Fibroblast of pulmonary artery (primary cell): ENCODE measurements at places on chromosomes 5 and 9.

- no peak for DNase-seq
Observed at GRCh38 chr9:38286357-38286756, 106.1 kb upstream of the ALDH1B1 start.

DNA sequence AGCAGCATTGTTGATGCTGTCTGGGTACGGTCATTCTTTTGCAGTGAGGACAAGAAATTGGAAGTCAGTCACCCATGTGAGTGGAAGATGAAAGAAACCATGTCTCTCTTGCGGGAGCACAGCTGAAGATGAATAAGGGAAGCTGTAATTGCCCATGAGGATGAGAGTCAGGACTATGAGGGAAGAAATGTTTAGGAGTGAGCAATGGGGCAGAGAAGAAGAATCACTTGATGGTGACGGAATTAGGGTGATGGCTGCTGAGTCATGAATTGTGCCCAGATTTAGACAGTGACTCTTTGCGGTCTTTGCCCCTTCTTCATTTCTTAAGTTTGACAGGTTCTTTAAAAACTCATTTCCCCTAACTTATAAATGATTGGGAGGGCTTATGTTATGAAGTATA, 183.3 kb downstream of the MAST4 start:
- DNase-seq, result no peak

DNA sequence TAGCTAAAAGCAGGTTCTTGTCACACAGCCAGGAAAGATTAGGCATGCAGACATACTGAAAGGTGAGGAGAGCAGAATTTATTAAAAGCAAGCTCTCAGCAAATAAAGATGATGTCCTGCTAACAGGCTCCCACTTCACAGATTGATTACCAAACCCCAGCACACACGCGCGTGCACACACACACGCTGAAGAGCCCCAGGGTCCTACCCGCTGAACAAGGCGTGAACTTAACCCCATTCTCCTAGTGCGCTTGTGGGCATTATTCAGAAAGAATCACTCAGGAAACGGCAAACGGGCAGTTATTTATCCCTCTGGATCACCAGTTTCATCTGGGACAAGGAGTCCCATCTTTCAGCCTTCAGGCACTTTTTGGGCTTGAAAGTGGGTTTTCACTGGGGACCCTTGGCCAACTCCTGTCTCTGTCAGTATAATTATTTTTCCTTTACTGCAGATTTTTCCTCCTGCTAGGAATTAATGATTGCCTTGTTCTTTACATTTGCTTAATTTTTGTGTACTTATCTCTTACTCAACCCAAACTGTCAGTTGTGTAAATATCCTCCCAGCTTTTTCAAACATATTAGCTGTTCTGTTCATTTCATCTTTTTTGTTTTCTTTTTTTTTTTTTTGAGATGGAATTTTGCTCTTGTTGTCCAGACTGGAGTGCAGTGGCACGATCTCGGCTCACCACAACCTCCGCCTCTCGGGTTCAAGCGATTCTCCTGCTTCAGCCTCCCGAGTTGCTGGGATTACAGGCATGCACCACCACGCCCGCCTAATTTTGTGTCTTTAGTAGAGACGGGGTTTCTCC, 92.6 kb downstream of the RIC1 start:
- no peak for DNase-seq

- DNase-seq, result no peak
Observed at GRCh38 chr5:133387091-133387490, 225.2 kb downstream of the FSTL4 start.

DNA sequence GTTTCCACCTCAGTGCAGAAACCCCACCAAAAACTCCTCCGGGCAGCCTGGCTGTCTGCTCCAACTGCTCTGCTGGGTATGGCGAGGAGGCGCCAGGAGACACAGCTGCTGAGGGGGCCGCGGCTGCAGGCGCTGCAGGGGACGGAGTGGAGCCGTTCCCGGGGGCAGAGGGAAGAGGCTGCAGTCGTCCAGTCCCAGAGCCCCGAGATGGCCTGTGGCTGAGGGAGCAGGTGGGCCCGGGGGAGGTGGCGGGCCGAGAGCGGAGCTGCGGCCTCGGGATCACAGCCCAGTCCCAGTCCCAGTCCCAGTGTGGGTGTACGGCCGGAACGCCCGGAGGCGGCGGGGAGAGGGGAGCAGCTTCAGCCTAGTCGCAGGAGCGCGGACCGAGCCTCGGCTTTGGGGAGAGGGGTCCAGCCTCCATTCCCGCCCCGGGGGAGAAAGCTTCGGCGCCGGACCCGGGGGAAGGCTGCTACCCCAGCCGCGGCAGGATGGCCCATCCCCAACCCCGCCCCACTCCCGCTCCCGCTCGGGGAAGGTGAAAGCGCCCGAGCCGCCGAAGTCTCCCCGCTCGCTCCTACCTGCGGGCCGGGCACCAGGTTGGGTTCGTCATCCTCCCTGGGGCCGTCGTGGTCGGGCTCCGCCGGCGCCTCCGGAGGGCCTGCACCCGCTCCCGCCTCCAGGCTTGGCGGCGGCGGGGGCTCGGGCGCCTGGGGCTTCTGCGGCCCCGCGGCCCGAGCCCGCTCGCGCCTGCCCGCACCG, 513 bp downstream of the FAM193B start:
- no peak for DNase-seq

GRCh38 chr9:115556432-115556831, 438.5 kb upstream of the TNC start:
- DNase-seq, result no peak

DNA sequence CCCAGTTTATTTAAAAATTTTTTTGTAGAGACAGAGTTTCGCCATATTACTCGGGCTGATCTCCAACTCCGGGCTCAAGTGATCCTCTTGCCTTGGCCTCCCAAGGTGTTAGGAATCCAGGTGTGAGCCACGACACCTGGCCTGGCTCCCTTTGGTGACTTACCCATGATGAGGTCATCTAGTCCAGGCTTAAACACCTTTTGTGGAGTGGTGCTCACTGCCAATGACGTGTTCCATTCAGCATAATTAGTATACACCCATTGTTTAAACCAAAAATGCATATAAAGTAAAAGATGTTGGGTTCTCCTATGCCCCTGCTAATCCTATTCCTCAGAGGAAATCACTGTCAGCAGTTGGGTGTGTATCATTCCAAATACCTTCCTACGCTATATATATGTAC, 91.0 kb downstream of the HSPA4 start:
- no peak for DNase-seq

- peak; percentile 61 for DNase-seq
Observed at GRCh38 chr9:132409828-132410528, at the start of gene CFAP77. Gene CFAP77 (plus strand): TSS chr9:132410211. CDS start chr9:132410272, 61 bp downstream.

DNA sequence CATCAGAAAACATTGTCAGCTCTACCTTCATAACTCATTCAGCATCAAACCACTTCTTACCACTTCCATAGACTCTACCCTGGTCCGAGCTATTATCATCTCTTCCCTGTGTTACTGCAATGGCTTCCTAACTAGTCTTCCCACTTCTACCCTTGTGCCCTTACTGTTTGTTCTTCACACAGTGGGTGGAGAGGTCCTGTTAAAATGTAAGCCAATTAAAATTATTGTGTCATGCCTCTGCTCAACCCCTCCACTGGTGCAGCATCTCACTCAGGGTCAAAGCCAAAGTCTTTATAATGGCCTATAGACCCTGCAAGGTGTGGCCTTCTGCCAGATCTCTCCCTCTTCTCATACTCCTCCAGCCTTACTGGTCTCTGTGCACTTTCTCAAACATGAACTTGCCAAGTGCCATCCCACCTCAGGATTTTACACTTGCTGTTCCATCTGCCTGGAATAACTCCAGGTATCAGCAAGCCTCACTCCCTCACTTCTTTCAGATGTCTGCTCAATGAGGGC, 22.8 kb upstream of the ARAP3 start:
- no peak for DNase-seq

GRCh38 chr5:179916523-179916922, 8.8 kb upstream of the TBC1D9B start:
- DNase-seq, result no peak

GRCh38 chr5:172640822-172641358, at the start of gene NEURL1B:
Gene NEURL1B (plus strand): TSS chr5:172641263. CDS start chr5:172641407, 144 bp downstream.
- peak; percentile 25 for DNase-seq

DNA sequence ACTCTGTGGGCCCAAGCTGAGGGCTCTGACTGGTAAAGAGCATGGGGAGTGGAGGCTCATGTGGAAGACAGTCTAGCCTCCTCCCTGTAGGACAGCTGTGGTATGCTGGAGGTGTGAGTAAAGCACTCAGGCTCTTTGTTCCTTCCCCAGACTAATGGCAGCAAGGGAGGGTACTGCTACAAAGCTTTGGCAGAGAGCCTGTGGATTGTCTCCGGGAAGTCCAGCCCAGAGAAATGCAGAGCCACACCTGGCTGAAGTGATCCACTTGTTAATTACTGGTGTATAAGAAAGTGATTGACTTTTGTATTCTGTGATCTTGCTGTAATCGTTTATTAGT, 161.7 kb downstream of the OXCT1 start:
- DNase-seq, result no peak

GRCh38 chr5:140109759-140110645, 3.9 kb upstream of the PURA start:
- DNase-seq, result no peak

DNA sequence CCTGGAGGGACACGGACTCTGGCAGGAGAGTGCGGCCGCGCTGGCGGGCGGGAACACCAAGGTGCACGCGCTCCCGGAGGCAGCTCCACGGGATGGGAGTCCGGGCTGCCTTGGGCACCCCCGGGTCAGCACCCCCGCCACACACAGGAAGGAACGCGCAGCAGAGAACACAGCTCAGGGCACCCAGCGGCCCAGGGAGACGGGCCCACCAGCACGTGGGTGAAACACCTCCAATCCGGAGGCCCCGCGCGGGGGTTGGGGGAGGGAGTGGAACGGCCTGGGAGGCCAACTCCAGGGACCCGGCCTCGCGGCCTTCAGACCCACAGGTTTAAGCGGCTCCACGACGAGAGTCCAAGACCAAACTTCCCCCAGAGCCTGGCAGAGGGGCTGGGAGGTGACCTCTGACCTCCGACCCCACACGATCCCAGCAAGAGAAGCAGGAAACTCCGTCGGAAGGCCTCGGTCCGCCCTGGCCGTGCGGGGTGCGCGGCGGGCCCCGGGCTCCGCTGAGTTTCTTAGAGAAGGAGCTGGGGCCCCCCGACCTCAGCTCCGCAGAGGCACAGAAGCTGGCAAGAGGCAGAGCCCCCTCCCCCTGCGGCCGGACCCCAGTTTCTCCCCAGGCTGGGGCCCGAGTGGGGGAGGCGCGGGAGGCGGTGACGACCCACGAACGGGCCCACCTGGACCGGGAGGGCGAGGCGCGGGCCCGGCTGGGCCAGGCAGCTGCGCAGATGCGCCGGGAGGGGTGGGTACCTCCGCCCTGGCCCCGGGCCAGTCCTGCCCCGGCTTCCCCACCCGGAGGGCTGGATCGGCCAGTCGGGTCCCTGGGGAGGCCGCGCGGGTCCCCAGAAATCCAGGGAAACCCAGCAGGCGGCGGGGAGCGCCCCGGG, 851 bp downstream of the NACC2 start:
- DNase-seq, result peak; percentile 54

GRCh38 chr9:82546136-82546535, 516.8 kb downstream of the RASEF start:
- DNase-seq, result no peak

GRCh38 chr5:169974121-169974770, 6.0 kb downstream of the INSYN2B start:
- no peak for DNase-seq

- no peak for DNase-seq
Observed at GRCh38 chr9:89674667-89675057, 69.8 kb downstream of the GADD45G start.

GRCh38 chr9:72978744-72979143, 25.9 kb upstream of the ALDH1A1 start:
- peak; percentile 44 for DNase-seq

DNA sequence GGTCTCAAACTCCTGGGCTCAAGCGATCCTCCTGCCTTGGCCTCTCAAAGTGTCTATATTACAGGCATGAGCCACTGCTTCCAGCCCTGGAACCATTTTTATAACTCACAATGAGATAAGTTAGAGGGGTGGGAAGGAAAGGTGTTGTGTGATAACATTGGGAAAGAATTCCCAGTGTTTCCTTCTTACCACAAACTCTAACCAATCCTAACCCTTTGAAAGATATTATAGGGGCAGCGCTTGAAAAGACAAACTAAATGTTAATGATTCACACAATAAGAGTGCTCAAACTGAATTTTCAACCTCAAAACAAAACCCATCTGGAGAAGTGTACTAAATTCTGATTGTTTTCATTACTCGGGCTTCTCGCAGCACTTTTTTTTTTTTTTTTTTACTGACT, 109.7 kb downstream of the TSSK1B start:
- no peak for DNase-seq

- DNase-seq, result no peak
Observed at GRCh38 chr5:77650686-77651085, 12.2 kb upstream of the OTP start.

- DNase-seq, result no peak
Observed at GRCh38 chr5:179599973-179600372, 23.5 kb downstream of the HNRNPH1 start.

DNA sequence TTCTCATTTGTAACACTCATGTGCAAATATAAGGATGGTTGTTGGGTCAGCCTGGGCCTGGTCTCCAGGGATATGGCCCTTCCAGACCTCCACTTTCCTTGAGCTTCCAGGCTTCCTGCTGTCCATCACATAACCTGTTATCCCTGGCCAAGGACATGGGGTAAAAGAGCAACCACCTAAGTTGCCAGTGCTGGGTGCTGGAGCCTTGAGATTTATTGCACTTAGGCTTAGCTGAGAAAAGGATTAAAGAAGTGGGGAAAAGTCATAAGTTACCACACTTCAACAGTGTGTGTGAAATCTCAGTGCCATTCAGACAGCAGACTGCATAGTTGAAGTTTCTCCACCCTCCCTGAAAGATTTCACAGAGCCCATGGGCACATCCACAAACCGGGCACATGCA, 58.6 kb upstream of the PANK3 start:
- DNase-seq, result no peak

DNA sequence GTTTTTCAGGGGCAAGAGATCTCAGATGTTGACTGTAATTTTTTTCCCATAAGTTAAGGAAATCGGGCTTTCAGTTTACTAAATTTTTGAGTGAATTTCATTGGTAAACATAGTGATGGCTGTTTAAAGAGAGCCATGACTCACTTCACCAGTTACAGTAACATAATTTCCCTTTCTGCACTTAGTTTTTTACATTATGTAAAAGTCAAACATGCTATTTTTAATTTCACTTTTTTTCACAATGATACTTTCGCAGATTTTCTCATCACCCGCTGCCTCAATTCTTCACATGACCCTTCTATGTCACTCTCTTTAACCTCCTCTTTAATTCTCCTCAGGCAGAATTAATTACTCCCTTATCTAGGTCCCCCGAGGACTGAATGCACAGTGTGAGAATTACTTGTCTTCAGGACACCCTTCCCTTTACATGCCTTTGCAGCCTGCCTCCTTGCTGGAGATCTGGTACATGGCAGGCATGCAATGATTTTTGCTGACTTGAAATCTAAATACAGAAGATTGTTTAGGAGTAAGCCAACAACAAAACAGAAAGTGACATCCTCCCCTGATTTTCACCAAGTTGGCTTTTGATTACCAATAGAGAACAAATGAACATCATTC, 217.5 kb upstream of the S1PR3 start:
- DNase-seq, result peak; percentile 64

- no peak for DNase-seq
Observed at GRCh38 chr5:9545136-9545991, 511 bp downstream of the SEMA5A start.
